ENCODE measurements at places on chromosomes 12 and 14.

DNA sequence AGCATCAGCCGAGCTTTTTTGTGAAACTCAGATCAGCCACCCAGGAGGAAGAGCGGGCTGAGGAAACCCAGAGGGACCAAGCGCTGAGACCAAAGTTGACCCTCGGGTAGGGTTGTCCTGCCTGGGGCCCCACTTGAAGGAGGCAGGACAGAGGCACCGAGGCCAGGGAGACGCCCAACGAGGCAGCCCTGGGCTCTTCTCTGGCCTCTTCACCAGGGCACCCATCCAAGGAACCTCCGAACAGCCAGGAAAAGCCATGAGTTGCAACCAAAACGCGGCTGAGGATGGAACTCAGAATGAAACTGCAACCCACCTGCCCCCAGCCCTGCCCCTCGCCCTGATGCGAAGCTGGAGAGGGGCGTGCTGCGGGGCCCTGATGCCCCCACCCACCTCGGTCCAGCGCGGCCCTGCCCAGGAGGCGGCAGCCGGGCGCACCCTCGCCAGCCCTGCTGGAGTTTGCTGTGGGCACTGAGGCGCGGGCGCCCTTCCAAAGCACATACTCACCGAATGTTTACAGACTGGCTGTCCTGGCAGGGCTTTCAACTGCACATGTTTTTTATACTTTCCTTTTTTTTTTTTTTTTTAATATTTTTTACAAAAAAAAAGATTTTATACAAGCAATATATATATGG lies 41.9 kb downstream of the JDP2 start:
- no peak for DNase-seq

DNA sequence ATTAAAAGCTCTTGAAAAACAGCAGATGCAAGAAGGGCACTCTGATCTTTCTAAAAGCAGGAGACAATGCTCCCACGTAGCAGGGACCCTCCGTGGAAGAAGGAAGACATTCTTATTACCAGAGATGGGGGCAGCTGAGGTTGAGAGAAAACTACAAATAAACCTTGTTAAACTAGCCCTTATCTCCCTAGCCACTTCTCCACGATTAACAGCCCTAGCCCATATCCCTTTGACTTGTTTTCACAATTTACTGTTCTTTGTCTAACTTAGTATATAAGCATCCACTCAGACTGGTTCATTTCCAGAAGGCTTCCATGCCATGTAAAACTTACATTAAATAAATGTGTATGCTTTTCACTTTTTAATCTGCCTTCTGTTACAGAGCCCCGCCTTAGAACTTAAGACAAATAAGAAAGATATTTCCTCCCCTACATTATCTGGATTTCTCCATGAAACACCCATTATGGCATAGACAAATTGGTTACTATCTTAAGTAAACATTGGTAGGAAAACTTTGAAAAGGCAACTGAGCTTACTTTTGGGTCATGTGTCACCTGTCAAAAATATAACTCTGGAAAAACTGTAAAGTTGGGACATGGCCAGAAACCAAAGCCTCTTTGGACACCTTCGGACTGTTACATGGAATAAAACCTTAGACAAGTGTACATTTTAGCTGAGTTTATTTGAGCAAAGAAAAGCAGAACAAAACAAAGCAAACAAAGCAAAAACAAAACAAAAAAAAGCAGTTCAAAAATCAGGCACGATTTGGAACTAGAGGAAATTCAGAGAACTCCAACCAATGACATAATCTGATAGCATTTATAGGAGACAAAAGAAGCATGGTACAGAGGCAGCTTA lies 4.9 kb upstream of the RNASE1 start:
- no peak for DNase-seq

- DNase-seq = peak; percentile 79
These were observed 33.7 kb upstream of the MAP1LC3B2 start for GRCh38 chr12:116525418-116526001.

DNA sequence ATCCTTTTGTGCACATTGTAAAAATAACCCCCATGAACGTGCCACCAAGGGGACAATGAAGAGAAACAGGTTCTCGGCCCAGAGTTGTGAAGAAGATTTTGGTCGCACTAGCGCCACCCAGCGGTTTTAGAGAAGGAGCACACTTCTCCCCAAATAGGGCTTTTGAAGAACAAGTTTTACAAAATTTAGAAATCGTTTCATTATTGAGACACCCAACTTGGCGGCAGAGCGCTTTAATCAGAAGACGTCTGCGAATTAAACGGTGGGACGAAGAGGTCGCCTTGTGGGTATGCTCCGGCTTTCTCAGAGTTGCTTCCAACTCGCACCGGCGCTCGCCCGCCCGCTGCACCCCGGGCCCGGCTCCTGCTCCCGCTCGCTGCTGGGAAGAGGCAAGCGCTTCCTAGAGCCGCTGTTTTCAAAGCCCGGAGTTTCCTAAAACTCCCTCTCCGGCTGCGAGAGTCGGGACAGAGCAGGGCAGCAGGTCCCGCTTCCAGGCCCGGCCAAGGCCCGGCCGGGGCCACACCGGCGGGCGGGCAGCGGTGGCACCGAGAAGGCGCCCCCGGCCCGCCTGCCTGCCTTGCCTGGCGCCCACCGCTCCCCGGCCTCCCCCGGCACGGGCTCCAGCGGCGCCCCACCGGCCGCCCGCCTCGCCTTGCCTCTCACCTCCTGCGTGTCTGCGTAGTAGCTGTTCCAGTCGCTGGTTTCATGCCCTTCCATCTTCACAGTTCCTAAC lies 645 bp downstream of the FOXA1 start:
- peak; percentile 34 for DNase-seq

DNA sequence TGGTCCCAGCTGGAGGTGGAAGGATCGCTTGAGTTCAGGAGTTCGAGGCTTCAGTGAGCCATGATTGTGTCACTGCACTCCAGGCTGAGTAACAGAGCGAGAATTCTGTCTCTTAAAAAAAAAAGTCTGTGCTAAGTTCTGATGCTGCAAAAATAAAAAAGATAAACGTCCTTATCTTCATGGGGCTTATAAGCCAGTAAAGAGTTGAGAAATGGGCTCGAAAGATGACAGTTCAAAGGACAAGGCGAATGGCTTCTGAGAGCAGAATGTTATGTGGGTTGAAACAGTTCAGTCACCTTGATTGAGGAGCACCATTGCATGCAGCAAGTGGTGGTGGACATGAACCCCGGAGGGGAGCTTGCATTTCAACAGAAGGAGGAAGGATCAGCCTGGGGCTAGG lies 4.7 kb downstream of the TSPAN9 start:
- no peak for DNase-seq

DNA sequence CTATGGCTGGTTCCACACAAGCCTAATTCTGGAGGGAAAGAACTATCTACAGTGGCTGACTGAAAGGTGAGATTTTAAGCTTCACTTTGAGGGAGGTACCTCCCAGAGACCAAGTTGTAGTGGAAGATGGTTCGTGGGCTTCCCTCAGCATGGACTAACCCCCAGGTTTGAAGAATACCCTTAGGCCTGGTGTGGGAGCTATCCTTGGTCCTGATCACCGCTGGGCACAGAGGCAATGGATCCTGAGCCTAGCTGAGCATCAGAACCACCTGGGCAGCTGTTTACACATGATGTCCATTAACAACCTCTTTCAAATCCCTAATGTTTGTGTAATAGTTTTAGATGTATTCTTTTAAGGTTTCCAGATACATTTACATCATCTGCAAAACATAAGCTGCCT lies 10.3 kb downstream of the DAO start:
- no peak for DNase-seq
